ENCODE measurements at places on chromosomes 12 and 14.

DNA sequence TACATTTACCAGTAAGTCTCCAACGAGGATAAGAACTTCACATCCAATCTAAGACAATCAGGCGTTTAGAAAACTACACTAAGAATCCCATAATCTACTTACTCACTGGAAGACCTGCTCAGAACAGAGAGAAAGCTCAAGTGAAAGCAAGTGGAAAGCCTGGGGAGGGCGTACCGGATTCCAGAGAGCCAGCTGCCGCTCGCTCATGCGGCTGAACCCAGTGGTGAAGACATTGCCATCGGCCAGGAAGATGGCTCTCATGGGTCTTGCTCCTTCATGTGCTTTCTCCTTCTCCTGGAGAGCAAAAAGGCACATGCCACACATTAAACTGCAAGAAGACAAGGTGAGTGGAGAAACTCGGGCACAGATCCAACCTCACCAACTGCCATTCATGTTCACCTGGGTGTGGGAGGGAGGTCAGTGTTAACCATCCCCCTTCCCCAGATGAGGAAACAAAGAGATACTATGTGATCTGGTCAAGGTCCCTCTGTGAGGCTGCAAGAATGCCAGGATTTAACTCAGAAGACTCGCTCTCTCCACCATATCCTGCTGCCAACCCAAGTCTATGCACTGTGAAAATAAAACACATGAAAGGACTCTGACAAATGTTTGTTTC is 23.5 kb upstream of the SELPLG start:
- DNase-seq = no peak

- DNase-seq = no peak
Measured at GRCh38 chr14:37637341-37637740, 41.9 kb downstream of the TTC6 start.

DNA sequence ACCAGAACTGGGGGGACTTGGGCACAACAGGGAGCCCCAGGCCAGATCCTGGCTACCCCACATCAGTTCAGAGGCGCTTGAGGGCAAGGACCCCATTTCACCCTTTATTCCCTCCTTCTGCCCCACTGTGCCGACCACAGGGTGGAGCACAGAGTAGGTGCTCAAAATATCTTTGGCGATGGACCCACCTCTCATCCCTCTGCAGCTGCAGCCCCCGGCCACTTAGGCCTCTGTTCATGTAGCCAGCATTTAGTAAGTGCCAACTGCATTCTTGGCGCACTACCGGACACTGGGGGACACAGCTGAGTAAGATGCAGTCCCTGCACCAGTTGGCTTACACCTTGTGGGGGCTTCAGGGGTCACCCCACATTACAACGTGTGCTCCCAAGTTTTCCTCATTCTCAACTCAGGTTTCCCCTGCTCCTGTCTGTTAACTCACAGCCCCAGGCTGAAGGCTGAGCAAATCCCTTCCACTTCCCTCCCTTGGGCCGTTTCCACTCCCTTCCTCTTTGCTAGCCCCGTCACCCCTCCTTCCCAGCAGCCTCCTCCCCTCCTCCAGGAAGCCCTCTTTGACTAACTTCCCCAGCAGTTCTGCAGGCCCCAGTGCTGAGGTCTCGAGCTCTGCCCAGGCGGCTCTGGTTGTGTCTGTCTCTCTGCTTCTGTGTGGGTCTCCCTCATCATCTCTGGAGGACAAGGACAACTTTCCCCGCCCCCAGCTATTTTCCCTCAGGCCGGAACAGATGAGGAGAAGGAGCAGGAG is 26.5 kb downstream of the KRT80 start:
- no peak for DNase-seq

GRCh38 chr12:110568752-110569151 is 14.4 kb downstream of the PPTC7 start:
- DNase-seq = no peak

DNA sequence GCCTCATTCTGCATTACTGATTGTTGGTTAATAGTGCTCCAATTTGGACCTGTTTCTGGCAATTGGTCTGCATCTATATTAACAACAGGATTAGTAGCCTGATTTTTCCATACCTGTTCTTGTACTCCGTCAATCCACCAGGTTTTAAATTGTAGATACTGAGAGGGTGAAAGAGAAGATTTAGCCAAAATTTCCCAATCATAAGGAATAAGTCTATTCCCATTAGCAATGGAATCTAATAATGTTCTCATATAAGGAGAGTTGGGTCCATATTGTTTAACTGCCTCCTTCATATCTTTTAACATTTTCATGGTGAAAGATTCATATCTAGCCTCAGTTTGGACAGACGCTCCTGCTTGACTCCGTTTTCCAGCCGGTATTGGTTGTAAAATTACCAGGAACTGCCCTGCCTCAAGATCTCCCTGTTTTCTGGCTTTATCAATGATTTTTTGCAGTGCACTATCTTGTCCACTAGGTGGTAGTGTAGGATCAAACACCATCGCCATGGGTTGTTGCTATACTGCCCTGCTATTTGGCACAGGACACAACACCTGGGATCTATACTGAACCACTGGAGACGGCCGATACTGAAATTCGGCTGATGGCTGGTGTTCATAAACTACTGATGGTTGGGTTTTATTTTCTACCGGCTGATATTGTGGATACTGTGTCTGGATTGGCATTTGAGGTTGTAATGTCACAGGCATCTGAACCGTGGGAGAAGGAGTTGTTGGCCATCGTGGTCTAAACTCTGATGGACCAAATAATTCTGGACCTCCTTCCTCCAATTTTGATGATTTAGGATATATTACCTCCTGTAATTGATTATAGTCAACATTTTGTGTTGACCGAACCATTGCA is 25.2 kb downstream of the DHRS4L2 start:
- peak; percentile 12 for DNase-seq
